Urinary bladder (tissue), 4 donors: ENCODE measurements at places on chromosomes 7 and 10. TPM values are rescaled to one million over a fixed set of nuclear protein-coding genes. Genes with fewer than 3 reads are reported as not detected.

Gene HOXA4
- total RNA-seq, result 1.0 TPM

Gene PTPN20
- total RNA-seq, result 8.6 TPM

Gene PON1
- total RNA-seq, result not detected

Gene TSPAN33
- 9.5 TPM for total RNA-seq

Gene LRRC4
- 3.2 TPM for total RNA-seq

Gene AFAP1L2
- total RNA-seq, result 32.6 TPM

Gene LIPK
- total RNA-seq, result not detected

Gene HOXA9
- total RNA-seq, result 19.8 TPM

Gene LDB3
- total RNA-seq, result 7.1 TPM

Gene FZD1
- total RNA-seq, result 25.1 TPM

DNA sequence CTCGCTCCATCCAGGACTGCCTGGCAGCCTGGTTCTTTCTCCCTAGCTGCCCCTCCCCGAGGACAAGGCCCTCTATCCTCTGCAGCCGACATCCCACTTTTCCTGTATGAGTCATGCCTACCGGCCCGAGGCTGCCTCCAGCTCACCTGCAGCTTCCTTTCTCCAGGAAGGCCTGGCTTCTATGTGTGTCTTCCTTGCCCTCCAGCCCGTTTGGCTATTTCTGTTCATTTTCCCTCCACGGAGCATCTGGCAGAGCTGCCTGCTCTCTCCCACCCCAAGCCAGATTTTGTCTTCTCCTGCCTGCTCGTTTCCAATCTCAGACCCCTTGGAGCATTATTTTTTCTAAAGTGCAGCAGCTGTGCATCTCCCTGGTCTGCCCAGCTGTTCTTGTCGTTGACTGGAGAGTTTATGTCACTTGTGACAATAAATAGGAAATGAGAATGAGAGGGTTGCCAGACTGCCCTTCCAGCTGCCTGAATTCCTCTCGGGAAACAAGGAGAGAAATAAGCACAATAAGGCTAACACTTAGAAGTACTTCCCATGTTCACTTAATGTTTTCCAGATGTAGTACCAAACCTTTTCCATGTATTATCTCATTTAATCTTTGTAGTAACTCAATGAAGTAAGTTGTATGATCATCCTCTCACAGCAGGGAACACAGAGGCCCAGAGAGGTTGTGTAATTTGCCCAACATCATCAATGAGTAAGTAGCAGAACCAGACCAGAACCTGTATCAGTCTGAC is 19.7 kb downstream of the UBTD1 start:
- DNase-seq, result no peak

- DNase-seq, result no peak
Observed at GRCh38 chr7:38751416-38751815, 120.2 kb upstream of the AMPH start.

DNA sequence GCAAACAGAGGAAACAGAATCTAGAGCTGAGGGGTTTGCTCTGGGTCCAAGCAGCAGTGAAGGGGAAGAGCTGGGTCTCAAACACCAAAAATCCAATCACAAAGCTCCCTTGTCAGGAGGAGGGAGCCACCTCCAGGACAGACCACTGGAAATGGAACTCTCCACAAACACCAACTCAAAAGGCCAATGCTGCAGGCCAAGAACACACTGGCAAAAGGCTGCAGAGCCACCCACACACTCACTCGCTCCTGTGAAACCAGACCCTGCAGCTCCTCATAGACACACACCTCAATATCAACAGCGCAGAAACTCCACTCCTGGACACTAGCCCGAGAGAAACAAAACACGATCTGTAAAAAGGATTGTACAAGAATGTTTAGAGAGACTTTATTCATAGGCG is 213.5 kb downstream of the PTPRN2 start:
- DNase-seq, result no peak

DNA sequence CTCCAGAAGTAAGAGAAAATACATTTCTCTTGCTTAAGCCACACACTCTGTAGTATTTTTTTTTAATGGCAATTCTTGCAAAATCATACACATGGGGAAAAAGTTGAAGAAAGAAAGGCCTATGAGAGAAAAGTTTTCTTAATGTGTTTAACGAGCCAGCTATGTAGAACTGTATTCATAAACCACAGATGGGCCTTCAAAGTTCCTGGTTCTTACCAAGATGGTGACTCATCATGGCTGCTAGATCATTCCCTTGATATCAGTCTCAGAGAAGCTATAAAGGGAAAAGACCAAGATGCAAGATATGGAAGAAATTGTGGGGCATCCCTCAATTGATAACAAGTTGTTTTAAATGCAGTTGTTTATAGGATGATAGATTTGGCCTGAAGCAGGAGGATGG is 992.7 kb upstream of the MBL2 start:
- DNase-seq, result no peak

DNA sequence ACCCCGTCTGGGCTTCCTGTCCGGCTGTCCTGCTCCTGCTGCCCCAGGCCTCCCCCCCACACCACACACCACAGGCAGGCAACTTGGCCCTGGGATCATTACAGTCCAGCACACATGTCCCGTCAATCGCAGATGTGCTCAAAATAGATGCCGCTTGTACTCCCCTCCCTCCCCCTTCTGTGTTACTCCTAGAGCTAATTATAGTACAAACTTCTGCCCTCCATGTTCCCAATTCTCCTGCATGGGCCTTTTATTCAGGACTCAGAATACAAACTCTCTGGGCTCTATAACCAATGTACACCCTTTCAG is at the start of gene SYNPO2L:
SYNPO2L (minus strand) TSS at position 40 of the 309 bp plus-strand sequence. CDS start 107 bp downstream, outside the sequence.
- no peak for DNase-seq

DNA sequence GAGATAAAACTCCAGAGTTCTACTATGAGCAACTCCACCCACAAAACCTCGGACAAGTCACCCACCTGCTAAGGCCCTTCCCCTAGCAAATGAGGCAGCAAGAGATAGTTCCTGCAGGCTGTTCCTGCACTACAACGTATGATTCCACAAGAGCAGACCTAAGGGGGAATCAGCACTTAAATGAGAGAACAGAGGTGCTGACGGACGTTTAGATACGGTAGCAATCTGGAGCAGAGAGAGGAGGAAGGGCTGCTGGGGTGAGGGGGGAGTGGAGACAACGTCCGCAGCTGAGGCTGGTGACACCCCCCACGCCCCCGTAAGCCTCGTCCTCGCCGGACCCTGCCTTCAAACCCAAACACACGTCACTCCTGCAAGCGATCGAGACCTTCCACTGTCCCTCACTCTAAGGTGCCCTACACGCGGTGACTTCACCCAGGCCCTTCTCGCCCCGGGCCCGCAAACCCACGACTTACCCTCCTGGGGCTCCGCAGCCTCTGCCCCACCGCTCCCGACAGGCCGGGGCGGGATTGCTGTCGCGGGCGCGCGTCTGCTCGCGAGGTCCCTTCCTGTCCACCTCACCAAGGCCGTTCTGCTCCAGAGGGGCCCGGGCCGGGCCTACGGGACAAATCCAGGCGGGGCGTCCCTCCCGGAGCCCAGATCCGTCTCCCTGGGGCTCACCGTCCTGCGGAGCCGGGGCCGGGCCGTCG is 635 bp downstream of the ZNF12 start:
- DNase-seq, result no peak

- no peak for DNase-seq
Observed at GRCh38 chr10:29317027-29317420, 28.2 kb downstream of the LYZL1 start.

DNA sequence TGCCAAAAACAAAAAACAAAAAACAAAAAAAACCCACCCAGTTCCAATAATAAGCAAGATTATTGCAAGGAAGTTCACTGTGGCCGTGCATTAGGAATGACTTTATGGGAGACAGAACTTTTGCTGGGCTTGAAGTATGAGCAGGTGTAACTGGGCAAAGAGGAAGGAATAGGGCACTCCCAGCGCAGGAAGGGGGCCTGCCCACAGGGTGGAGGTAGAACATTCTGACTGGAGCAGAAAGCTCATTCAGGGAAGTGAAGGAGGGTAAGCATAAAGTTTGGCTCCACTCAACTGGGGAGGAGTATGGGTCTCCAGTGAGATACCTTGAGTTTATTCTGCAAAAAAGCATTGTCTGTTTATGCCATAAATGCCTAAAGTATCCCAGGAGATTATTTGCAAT is 42.1 kb upstream of the WIPF3 start:
- DNase-seq, result no peak

DNA sequence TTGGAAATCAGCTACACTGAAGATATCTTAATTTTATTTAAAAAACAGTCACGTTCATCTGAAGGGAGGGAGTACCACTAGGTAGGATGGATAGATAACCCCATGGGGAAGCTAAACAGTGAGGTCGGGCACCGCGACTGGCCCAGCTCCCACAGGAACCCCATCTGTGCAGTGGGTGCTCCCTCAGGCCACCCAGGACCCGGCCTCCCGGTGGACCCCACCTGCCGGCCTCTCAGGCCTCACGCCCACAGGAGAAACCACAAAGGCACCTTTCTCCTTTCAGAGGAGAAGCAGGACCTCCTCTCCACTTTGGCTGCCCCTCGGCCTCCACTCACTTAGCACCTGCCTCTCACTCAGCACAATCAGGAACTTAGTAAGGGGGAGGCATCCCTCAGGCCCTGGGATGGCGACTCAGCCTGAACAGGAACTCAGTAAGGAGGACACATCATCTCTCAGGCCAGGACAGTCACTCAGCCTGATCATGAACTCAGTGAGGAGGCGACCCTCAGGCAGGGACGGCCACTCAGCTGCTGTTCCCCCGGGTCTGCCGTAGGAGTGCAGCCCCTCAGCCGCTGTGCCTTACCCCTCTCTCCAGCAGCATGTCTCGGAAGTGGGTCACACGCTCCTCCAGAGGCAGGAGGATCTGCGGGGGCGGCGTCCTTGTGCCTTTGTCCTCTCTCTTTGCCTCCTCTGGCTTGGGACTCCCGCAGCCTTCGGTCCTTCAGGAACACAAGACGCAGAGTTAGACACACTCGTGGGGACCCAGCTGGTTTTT is 195.1 kb downstream of the TCERG1L start:
- DNase-seq, result no peak

- DNase-seq, result no peak
Observed at GRCh38 chr10:10804061-10804460, 213.6 kb upstream of the CELF2 start.

DNA sequence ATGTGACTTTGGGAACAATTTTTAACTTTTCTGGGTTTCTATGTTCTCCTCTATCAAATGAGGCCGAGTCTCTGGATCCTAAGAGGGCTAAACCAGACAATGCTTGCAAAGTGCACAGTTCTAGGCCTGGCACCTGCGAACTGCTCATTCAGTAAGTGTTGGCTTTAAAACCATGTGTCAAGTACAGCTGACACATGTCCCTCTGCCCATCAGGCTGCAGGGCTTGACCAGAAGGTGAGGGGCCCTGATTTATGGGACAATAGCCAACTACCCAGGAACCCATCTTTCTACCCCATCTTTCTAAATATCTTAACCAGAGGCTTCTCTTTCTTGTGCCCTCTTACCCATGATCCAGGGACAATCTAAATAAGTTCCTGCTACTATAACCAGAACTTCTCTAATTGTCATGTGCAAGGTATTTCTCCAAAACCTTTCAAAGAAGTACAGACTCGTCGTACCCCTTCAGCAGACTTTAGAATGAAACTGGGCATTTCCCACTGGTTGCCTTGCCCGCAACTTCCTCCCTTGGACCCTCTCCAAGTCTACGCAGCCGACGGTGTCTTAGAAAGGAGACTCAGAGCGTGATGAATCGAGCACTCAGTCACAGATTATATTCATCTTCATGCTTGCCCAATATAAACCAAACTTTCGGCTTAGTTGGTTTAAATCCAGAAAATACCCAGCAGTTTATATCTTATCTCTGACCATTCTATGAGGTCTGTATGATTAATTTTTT is 69.8 kb upstream of the STEAP1B start:
- no peak for DNase-seq

GRCh38 chr7:142482891-142483658 is 225.2 kb upstream of the PRSS58 start:
- no peak for DNase-seq

DNA sequence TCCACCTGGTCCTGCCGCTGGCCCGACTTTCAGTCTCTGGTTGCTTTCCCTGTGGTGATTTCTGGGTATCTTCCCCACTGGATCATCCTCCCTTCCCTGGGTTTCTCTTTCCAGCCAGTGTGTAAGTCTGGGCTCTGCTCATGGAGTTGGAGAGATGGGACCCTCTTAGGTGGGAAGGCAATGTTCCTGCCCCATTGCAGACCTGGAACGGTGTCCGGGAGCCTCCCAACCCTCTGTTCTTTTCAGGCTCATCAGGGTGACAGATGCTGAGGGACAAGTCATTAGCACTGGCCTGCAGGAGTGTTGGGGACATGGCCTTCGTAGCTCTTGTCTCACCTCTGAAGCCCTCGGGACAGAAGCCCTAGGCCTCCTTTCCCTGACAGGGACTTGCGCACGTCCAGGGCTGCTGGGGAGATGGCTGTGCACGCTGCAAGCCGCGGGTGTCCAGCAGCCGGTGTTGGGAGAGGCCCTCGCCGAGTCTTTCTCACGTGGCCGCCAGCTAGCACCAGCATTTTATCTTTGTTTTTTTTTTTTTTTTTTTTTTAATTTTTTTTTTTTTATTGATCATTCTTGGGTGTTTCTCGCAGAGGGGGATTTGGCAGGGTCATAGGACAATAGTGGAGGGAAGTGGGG is 17.2 kb downstream of the ZNF783 start:
- DNase-seq, result no peak

- no peak for DNase-seq
Observed at GRCh38 chr7:25906003-25906402, 246.0 kb upstream of the NFE2L3 start.

- no peak for DNase-seq
Observed at GRCh38 chr7:108079648-108080591, 50.2 kb downstream of the LAMB4 start.

- DNase-seq, result no peak
Observed at GRCh38 chr7:81845744-81846241, 75.9 kb upstream of the HGF start.

GRCh38 chr7:54097886-54098285 is 444.3 kb upstream of the VSTM2A start:
- DNase-seq, result no peak

GRCh38 chr10:43090664-43091063 is 13.8 kb downstream of the RET start:
- no peak for DNase-seq

GRCh38 chr7:36620166-36620708 is 104.1 kb downstream of the AOAH start:
- no peak for DNase-seq

GRCh38 chr7:121945480-121946236 is 72.7 kb downstream of the PTPRZ1 start:
- no peak for DNase-seq
